ENCODE measurements at places on chromosomes 4 and X.

GRCh38 chr4:41148292-41148691 lies 66.0 kb downstream of the APBB2 start:
- H3K4me3 ChIP-seq, result no peak overlapping the region
- H3K27me3 ChIP-seq, result peaks cover 9% of the 10 kb centered on the region
- no peak overlapping the region for H3K27ac ChIP-seq
- H3K4me1 ChIP-seq, result no peaks in the 10 kb centered on the region
- no peak for DNase-seq

DNA sequence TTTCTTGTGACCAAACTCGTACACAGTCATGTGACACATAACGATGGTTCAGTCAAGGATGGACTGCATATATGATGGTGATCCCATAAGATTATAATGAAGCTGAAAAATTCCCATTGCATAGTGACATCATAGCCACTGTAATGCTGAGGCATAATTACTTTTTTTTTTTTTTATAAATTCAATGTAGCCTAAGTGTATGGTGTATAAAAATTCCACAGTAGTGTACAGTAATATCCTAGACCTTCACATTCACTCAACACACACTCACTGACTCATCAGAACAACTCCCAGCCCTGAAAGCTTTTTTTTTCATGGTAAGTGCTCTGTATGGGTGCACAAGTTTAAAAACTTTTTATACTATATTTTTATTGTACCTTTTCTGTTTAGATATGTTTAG lies 105.0 kb downstream of the AREG start:
- no peak for DNase-seq
- H3K27ac ChIP-seq, result no peak overlapping the region
- no peak overlapping the region for H3K4me3 ChIP-seq
- H3K36me3 ChIP-seq, result no peaks in the 10 kb centered on the region
- H3K27me3 ChIP-seq, result no peaks in the 10 kb centered on the region

DNA sequence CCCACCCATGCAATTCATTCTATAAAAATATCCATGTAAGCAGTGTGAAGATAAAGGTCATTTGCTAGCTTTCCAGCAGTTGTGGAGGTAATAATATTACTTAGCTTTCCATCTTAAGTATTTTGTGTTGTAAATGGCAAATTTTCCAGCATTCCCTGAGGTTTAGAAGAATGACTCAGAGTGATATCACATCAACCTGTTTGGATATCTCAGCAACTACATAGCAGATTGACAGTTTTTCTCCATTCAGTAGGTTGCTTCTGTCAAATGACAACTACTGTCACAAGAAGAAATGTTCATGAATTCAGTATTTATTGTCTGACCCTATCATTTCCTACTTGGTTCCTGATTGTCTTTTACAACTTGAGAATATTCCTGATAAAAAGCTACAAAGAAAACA lies 434.9 kb upstream of the GALNTL6 start:
- H3K4me1 ChIP-seq, result no peaks in the 10 kb centered on the region
- no peaks in the 10 kb centered on the region for H3K36me3 ChIP-seq
- no peak for DNase-seq
- no peak overlapping the region for H3K27ac ChIP-seq

GRCh38 chr4:26377328-26378311 lies 56.8 kb downstream of the RBPJ start:
- H3K36me3 ChIP-seq, result peaks cover 21% of the 10 kb centered on the region
- H3K4me3 ChIP-seq, result peak overlapping the region; percentile 54
- H3K27ac ChIP-seq, result peak overlapping the region; percentile 67
- no peak for DNase-seq

DNA sequence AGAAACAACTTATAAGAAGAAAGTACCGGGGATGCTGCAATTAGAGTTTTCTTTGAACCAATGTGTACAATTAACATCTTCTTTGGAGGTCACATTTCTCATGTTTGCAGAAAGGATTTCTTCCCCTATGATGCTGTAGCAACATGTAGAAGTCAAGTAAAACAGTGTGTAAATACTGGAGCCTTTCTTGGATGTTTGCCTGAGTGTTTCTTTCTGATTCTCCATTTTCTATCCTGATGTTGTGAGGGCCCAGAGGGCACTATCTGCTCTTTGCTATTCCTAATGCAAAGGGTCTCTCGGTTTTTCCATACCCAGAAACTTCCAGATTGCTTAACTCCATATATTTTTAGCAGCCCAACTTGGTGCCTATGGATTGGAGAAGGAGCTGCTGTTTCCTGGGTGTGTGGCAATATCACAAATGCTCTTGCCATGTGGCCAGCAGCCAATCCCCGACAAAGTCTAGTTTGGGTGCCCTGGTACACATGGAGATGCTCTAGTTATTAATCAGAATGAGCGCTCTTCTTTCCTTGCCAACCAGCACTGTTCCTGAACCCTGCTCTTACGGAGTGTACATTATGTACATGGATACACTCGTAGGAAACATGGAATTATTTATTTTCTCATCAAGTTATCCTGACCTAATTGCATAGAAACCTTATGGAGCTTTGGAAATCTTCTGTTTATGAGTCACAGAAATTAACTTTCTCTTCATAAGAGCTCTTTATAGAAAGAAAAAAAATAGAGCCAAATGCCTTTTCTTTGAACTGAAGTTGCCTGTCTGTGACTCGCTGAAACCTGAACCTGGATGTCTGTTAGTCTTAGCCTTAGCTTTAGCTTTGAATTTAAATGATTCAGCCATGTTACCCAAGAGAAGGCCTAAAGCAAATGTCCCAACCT lies 67.0 kb upstream of the GPC4 start:
- no peak for DNase-seq
- H3K36me3 ChIP-seq, result no peaks in the 10 kb centered on the region
- H3K27ac ChIP-seq, result no peak overlapping the region
- H3K4me1 ChIP-seq, result no peaks in the 10 kb centered on the region

DNA sequence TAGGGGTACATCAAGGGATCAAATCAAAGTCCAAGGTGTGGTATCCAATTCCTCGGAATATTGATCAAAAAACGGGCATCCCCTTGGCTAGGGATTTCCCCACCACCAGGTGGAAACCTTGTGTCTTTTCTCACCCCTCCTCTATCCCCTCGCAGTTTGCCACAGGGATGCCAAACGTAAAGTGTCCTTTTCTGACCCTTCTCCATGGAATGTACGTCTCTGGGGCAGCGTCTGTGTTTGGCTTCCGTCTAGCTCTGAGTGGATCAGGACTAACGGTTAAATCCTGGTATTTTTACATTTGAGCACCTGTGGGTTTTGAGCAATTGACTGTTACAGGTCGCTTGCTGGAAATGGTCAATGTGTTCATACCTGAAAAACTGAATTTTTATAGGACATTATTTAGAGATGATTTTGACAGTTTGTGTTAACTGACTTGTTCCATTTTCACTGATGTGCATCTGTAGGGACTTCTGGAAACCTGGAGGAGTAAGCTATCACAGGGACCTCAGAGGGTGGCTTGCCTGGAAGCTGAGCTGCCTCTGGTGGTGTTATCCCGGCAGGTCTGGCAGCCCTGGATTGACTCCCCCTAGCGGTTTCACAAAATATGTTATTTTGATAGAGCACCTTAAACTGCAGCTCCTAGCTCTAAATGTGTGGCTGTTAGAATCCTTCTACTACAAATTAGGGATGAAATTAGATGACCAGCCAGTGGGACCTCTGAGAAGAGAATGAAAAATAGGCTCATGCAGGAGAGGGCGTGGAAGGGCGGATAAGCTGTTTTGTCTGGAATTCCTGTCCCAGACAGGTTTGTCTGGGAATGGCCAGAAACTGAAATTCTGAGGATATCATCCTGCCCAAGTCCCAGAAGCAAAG lies 8.8 kb upstream of the MGST2 start:
- no peaks in the 10 kb centered on the region for H3K27me3 ChIP-seq
- H3K4me1 ChIP-seq, result peaks cover 27% of the 10 kb centered on the region
- peak overlapping the region; percentile 94 for H3K27ac ChIP-seq
- peak overlapping the region; percentile 86 for H3K4me3 ChIP-seq

GRCh38 chrX:133535066-133535465 lies 119.8 kb upstream of the GPC4 start:
- H3K27ac ChIP-seq, result no peak overlapping the region
- no peak for DNase-seq
- H3K4me1 ChIP-seq, result no peaks in the 10 kb centered on the region

DNA sequence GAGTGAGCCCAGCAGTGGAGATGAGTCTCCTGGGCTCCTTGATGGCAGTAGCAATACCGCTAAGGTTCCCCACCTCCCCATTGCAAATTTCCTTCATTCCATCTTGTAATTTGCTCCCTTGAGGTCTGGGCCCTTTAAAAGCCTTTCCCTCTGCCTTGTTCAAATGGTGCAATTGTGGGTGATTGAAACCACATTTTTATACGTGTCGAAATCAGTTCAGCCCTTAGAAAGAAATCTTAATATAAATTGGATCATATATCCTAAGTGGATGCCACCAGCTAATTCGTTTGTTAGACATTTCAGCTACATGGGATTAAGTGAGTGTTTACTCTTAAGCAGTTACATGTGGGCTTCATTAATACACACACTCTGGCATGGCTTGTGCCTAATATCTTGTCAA lies 68.6 kb downstream of the NHS start:
- no peak overlapping the region for H3K4me3 ChIP-seq
- H3K27ac ChIP-seq, result no peak overlapping the region
- no peaks in the 10 kb centered on the region for H3K36me3 ChIP-seq
- no peaks in the 10 kb centered on the region for H3K27me3 ChIP-seq
- no peaks in the 10 kb centered on the region for H3K4me1 ChIP-seq
- DNase-seq, result no peak

GRCh38 chr4:73392936-73393335 lies 11.2 kb upstream of the ALB start:
- DNase-seq, result no peak
- H3K36me3 ChIP-seq, result no peaks in the 10 kb centered on the region
- no peaks in the 10 kb centered on the region for H3K4me1 ChIP-seq
- no peaks in the 10 kb centered on the region for H3K27me3 ChIP-seq

DNA sequence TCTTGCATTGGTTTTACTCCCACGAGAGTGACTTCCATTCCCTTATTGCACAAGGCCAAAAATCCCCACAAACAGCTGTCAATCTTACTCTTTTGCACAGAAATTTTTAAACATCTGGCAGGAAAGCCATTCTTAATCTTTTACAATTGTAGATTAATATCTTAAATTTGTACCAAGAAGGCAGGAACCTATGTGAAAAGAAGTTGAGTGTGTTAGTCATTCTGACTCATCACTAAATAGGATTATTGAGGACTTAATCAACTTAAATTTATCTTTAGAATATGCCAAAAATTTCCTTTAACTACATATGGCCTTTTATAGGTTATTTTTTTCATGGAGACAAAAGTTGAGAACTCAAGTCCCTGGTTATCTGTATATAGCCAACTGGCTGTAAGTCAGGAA lies 49.0 kb upstream of the VEGFC start:
- no peak overlapping the region for H3K27ac ChIP-seq
- H3K4me1 ChIP-seq, result peaks cover 4% of the 10 kb centered on the region
- DNase-seq, result no peak

- no peak overlapping the region for H3K4me3 ChIP-seq
- no peaks in the 10 kb centered on the region for H3K4me1 ChIP-seq
Observed at GRCh38 chr4:156298230-156298629, 344.6 kb upstream of the CTSO start.

- DNase-seq, result no peak
- H3K4me3 ChIP-seq, result no peak overlapping the region
- peaks cover 54% of the 10 kb centered on the region for H3K36me3 ChIP-seq
- no peaks in the 10 kb centered on the region for H3K27me3 ChIP-seq
- H3K27ac ChIP-seq, result no peak overlapping the region
- peaks cover 12% of the 10 kb centered on the region for H3K4me1 ChIP-seq
Observed at GRCh38 chrX:46739736-46740135, 19.2 kb downstream of the SLC9A7 start.

DNA sequence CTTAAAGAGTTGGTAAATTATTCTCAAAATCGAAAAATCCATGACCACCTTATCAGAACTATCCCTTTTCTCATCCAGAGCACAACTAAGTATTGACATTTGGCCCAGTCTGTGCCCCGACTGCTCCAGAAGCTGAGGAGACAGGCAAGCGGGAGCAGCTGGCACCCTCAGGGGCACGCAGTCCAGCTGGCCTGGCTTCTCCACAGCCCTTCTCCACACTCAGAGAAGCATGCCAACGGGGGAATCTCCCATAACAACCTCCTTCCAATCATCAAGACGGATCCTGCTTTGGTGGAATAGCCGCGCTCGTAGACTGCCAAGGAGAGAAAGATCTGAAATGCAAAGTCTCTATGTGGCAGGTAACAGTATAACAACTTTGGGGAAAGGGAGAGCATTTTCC lies 85.4 kb downstream of the AFAP1 start:
- no peaks in the 10 kb centered on the region for H3K27me3 ChIP-seq
- H3K4me1 ChIP-seq, result peaks cover 47% of the 10 kb centered on the region
- peak overlapping the region; percentile 94 for H3K27ac ChIP-seq
- DNase-seq, result no peak

GRCh38 chr4:53633608-53634007 lies 42.3 kb upstream of the LNX1 start:
- H3K4me3 ChIP-seq, result no peak overlapping the region
- H3K27ac ChIP-seq, result no peak overlapping the region
- peaks cover 7% of the 10 kb centered on the region for H3K27me3 ChIP-seq

DNA sequence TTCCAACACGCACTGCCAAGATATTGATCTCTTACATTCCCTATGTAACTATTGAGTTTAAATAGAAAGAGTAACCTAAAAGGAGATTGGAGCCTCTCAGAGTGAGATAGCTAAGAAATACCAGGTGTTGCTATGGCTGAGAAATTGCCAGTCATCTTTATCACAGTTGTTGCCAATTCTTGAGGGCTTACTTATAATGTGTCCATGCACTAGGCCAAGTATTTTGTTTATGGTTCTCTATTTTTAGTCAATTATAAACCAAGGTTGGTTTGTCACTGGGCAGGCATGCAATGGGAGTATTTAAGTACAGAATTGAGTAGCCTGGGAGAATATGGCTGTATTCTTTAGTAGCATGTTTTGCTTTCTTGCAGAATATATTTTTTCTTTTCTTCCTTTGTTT lies 201.6 kb downstream of the TEX13A start:
- no peak for DNase-seq
- no peak overlapping the region for H3K4me3 ChIP-seq
- no peaks in the 10 kb centered on the region for H3K27me3 ChIP-seq
- no peak overlapping the region for H3K27ac ChIP-seq
- no peaks in the 10 kb centered on the region for H3K36me3 ChIP-seq
- H3K4me1 ChIP-seq, result no peaks in the 10 kb centered on the region

DNA sequence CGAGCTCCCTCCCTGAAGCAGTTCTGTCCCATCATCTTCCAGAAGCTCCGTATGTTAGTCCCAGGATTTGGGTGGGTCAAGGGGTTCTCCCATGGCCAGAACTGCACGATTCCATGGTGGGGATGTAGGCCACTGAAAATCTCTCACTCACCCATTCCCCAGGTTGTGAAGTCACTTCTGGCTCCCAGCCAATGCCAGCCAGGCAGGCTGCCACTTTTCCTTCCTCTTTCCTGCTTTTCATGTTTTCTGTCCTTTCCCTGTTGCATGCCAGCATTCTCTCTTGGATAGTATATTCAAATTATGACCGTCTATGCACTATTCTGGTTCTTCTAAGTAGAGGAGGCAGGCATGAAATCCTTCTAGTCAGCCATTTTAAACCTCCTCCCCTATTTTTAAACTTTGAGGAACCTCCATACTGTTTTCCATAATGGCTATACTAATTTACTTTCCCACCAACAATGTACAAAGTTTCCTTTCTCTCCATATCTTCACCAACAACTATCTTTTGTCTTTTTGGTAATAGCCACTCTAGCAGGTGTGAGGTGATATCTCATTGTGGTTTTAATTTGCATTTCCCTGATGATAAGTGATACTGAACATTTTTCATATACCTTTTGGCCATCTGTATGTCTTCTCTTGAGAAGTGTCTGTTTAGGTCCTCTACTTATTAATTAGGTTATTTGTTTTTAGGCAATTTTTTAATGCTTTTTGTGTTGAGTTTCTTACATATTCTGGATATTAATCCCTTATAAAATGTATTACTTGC lies 182.1 kb upstream of the TET2 start:
- no peak overlapping the region for H3K27ac ChIP-seq
- no peak for DNase-seq
- peaks cover 7% of the 10 kb centered on the region for H3K36me3 ChIP-seq
- no peak overlapping the region for H3K4me3 ChIP-seq
- peaks cover 3% of the 10 kb centered on the region for H3K27me3 ChIP-seq
- H3K4me1 ChIP-seq, result peaks cover 26% of the 10 kb centered on the region
